ENCODE measurements at places on chromosomes 6 and 20. TPM values are rescaled to one million over a fixed set of nuclear protein-coding genes. Genes with fewer than 3 reads are reported as not detected.
A peak's percentile ranks its signal among the peaks of the same experiment; 100 is the strongest.

Gene PPARD
- total RNA-seq: 11.1 TPM

GRCh38 chr6:43972913-43973300 lies 154.3 kb downstream of the MRPL14 start:
- DNase-seq: peak; percentile 97

DNA sequence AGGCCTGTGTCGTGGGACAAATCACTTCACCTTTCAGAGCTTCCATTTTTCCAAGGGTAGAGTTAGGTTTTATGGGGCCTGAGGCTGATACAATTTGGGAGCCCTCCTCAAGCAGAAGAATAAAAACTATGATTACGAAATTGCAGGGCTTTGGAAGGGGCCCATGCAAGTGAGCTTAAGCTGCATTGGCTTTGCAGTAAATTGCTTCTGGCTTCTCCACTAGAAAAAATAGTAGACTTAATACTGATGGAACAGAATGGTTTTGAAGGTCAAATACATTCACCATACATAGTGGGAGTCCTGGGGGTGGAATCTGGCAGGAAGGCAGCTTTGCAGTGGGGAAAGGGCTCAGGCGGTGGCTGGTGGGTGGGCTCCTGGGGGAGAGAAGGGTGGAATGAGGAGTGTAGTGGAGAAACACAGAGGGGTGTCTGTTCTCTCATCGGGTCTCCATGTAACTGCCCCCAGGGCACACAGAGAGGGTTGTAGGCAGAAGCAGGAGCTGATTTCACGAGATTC lies 55.9 kb upstream of the RNF24 start:
- DNase-seq: no peak

- DNase-seq: peak; percentile 27
These were observed 42.5 kb upstream of the PNISR start for GRCh38 chr6:99467509-99468106.

Gene BNIP5
- not detected for total RNA-seq

GRCh38 chr20:22426772-22427171 lies 157.6 kb downstream of the FOXA2 start:
- no peak for DNase-seq

Gene SOBP
- 0.49 TPM for total RNA-seq

Gene SNAI1
- total RNA-seq: 1.7 TPM

DNA sequence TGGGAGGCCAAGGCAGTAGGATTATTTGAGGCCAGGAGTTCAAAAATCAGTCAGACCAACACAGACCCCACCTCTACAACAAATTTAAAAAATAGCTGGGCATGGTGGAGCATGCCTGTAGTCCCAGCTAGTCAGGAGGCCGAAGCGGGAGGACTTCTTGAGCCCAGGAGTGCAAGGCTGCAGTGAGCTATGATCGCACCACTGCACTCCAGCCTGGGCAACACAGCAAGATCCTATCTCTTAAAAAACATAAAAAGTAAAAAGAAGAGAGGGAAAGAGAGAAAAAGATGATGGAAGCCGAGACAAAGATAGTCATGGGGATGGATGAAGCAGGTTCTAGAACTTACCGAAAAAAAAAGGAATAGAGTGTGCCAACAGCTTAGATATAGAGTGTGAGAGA lies 25.8 kb upstream of the RPP40 start:
- no peak for DNase-seq

DNA sequence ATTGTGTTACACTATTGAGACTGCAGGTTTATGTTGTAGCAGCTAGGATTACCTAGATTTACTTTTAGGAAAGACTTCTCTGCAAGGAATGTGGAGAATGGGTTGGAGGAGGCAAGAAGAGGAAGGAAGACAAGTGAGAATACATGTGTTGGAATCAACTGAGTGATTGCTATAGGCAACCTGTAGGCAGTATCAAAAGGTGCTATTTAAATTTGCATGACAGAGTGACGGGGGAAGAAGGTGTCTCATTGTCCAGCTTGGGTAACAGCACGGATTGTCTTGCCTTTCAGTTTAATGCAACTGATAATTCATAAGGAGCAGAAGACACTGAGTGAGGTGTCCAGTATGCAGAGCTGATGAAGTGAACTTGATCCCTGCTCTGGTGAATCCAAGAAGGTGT lies 19.4 kb downstream of the SERPINB9 start:
- DNase-seq: no peak

GRCh38 chr6:47083586-47084047 lies 41.5 kb upstream of the ADGRF1 start:
- peak; percentile 99 for DNase-seq

- DNase-seq: peak; percentile 69
These were observed 133.5 kb downstream of the TBC1D7 start for GRCh38 chr6:13194852-13195251.

GRCh38 chr6:95517004-95517403 lies 60.3 kb upstream of the MANEA start:
- no peak for DNase-seq

- DNase-seq: no peak
These were observed 20.7 kb downstream of the FAM50B start for GRCh38 chr6:3869632-3870527.

DNA sequence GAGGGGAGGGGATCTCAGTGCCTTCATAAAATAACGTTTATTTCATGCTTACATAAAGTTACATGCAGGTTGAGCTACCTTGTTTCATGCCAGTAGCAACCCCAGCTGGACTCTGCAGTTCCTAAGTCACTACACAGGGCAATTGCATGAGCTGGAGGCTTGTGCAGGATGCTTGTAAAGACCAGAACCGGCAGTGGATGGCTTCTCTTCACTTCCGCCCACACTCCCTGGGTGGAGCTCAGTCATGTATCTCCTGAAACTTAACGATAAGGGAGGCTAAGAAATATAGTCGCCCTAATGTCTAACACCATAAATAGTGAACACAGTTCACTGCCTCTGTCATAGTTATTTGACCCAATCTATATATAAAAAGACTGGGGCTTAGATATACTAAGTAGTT lies 99.4 kb upstream of the RAB32 start:
- DNase-seq: no peak
